NCI-H226 (cell line): ENCODE measurements at places on chromosomes 16 and 17.

DNA sequence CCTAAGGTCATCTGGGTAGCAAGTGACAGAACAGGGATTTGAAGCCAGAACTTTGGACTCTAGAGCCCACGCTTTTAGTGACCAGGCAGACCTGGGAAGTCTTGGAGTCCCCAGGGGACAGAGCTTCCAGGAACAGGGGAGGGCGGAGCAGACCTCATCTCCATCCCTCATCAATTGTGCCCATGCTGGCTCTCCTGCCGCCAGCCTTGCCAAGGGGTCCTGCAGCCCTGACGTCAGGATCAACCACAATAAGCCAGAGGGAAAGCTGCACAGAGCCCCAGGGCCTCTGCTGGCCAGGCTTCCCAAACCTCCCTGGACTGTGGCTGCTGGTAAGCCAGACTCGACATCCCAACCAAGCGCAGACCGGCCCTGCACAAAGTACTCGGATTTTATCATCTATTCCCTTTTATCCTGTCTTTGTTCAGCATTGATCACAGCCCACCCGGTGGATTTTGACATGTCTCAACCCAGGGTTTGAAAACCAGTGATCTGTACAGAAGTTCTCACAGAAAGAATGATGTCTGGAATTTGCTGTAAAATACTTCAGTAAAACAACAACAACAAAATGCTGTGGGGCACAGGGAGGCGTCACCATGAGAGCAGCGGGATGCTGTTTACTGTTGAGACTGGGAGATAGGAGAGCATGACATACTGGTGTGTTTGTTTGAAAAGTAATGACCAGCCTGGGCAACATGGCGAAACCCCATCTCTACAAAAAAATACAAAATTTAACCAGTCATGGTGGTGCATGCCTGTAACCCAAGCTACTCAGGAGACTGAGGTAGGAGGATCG lies 11.8 kb downstream of the C16orf74 start:
- DNase-seq: no peak

DNA sequence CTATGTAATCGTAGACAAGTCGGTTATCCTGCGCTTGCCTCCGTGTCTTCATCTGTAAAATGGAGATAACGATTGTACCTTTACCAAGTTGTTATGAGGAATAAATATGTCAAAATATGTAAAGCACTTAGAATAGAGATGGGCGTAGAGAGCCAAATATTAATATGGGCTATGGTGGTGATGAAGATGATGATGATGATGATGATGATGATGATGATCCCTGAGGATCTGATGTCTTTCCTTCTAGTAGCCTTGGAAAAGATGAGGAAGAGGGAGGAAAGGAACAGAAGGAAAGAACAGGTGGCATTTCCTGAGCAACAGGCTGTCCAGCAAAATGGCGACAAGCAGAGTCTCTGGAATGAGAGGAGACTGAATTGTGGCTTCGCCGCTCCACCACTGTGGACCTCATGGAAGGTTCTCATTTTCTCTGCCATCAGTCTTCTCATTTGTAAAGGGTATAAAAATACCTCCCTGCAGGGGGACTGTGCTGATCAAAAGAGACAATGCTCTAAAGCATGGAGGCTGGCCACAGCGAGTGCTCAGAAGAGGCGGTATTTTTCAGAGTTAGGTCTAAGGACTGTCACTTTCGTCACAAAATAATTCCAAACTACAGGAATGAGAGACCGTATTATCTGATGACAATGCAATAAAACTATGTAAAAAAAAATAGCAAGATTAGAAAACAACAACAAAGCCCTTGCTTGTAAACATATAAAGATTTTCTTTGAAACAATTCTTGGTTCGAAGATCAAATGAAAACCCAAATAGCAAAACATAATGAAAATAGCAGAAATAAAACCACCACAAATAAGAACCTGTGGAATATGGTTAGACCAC lies 17.2 kb upstream of the RCVRN start:
- DNase-seq: no peak

DNA sequence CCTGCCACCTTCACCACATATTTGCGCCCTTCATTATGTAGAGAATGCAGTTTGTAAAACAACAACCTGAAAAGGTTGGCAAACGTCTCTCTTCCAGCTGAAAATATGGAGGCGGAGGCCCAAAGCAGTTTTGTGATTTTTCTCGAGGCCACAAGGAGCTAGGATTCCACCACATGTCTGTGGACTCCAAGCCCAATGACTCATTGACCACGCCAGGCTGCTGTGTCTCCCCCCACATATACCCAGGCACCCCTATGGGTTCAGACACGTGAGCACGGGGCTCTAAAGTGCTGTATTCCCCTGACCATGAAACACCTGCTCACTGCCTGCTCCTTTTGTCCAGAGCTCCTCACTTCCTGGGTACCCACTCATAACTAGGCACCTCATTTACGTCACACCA lies 121.4 kb upstream of the CDH5 start:
- peak; percentile 23 for DNase-seq

GRCh38 chr17:2336852-2337543 lies at the start of gene SGSM2:
SGSM2 (plus strand) TSS chr17:2337501; CDS start chr17:2337689, 188 bp downstream.
- DNase-seq: peak; percentile 47

- no peak for DNase-seq
Measured at GRCh38 chr16:1466054-1466453, 8.8 kb downstream of the CLCN7 start.

GRCh38 chr16:57335366-57335765 lies 23.2 kb upstream of the CCL22 start:
- no peak for DNase-seq

DNA sequence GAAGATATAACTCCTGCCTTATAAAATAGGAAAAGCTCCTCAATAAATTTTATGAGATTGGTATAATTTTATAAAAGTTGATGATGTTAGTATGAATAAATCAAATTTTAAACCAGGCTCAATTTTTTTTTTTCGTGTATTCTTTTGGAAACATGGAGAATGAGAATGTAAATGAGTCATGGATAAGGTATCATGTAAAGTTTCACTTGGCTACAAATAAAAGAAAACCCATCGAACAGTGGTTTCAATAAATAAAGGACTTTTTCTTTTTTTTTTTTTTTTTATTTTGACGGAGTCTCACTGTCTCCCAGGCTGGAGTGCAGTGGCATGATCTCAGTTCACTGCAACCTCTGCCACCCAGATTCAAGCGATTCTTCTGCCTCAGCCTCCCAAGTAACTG lies 67.3 kb downstream of the PHKB start:
- no peak for DNase-seq

GRCh38 chr17:4788807-4789700 lies at the start of gene GLTPD2:
GLTPD2 (plus strand) TSS chr17:4788964; CDS start chr17:4789012, 48 bp downstream.
- no peak for DNase-seq

DNA sequence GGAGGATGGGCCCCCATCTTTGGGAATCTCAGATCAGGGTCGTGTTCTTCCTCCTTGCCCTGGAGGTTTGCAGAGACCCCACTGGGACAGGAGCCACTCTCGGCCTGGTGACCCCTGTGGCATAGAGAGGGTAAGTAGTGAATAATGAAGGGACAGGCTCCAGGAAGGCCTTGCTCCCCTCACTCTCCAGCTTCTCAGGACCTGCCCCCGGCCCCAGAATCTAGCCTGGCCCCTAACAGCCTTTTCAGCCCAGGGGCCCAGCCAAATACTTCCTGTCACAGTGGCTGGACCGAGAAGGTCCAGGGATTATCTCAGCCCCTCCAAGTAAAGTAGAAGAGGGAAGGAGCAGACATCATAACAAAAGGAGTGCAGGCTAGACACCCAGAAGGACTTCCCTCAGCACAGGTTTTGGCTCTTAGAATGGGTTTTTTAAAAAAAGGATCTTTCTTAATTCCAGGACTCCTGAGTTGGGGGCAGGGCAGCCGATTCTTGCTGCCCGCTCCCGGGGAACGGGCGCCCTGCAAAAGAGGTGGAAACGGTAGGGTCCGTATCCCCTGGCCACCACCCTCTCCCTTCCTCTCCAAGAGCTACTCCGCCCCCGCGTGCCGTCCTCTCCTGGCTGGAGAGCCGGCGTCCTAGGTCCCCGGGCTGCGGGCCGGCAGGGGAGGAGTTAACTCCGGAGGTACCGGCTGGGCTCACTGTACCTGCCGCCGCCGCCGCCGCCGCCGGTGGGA lies 559 bp upstream of the NXPH3 start:
- DNase-seq: no peak

DNA sequence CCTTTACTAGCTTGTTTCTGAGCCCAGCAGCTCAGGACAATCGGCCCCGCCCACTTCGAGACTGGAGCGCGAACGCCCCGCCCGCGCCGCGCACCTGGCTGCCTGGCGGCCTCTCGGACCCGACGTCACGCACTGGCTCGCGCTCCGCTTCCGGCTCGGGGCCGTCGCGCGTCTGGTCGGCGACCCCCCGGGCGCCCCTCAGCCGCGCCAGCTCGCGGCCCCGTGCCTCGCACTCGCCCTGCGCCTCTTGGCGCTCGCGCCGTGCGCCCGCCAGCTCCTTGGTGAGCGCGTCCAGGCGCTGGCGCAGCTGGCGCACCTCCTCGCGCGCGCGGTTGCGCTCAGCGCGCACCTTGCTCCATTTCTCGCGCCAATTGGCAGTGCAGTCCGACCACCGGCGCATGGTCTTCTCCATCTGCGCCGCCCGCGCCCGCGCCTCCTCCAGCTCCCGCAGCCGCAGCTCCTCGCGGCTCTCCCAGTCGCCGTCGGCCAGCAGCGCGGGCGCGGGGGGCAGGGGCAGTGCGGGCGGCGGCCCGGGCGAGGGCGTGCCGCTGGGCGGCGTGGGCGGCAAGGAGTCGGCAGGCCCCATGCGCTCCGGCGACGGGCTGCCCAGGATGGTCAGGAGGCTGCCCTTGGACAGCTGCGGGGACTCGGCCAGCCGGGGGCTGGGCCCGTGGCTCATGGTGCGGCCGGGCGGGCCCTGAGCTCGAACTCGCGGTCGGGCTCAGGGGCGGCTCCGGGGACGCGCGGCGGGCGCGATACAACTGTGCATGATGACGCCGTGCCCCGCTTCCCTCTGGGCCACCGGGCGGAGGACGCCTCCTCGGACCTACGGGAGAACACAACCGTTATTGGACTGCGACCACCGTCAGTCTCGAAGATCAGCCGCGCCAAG lies 7.6 kb downstream of the CCDC102A start:
- DNase-seq: no peak

GRCh38 chr17:82468692-82469091 lies 10.2 kb downstream of the NARF start:
- DNase-seq: no peak

DNA sequence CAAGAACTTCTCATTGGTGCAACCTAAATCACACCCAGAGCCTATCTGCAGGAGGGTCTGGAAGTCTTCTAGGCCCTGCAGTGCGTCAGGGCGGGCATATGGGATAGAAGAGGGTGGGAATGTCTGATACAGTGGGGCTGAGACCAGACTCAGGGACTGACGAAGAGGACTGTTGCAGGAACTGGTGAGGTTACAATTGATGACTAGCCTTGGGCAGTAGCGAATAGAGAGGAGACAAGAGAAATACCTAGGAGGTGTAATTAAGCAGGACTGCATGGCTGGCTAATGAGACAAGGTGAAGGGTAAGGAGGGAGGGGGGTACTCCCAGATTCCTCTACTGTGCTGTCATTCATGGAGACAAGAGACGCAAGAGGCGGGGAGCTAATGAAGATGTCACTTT lies 91.3 kb downstream of the WWP2 start:
- DNase-seq: no peak

DNA sequence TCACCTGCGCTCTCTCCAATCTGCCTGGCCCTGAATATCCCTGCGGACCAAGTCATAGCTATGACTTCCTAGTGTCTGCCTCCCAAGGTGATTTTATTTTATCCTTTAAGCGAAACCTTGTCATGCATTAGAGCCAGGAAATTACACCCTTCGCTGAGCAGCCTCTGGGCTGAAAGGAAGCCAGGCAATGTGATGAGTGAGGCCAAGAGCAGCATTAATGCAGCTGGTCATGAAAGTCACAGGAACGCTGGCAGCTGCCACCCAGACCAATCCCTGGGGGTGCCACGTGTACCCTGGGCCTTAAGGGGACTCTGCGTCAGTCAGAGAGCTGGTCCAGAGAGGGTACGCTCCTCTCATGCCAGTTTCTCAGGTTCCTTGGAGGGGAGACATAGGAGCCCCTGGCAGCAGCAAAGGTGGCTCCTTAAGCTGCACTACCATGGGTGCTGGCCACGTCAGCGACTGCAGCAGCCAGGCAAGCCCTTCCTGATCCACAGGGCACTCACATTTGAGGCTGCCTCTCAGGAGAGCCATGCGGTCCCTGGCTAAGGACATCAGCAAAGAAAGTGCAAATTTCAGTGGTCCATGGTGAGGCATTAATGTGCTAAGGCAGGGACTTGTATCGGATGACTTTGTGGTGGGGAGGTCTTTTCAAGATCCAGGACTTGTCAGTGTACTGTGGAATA lies 42.7 kb upstream of the WSCD1 start:
- no peak for DNase-seq

- DNase-seq: no peak
Measured at GRCh38 chr17:75487351-75488070, 27.8 kb downstream of the CASKIN2 start.

GRCh38 chr17:58702045-58702476 lies 9.7 kb downstream of the RAD51C start:
- DNase-seq: no peak

- DNase-seq: no peak
Measured at GRCh38 chr16:27425961-27426360, 24.0 kb downstream of the IL21R start.

GRCh38 chr17:31313982-31314781 lies at the start of gene EVI2B:
EVI2B (minus strand) TSS chr17:31314054; CDS start chr17:31305609, 8,445 bp downstream.
- peak; percentile 84 for DNase-seq

- DNase-seq: no peak
Measured at GRCh38 chr17:63588797-63589196, 11.9 kb upstream of the TACO1 start.

DNA sequence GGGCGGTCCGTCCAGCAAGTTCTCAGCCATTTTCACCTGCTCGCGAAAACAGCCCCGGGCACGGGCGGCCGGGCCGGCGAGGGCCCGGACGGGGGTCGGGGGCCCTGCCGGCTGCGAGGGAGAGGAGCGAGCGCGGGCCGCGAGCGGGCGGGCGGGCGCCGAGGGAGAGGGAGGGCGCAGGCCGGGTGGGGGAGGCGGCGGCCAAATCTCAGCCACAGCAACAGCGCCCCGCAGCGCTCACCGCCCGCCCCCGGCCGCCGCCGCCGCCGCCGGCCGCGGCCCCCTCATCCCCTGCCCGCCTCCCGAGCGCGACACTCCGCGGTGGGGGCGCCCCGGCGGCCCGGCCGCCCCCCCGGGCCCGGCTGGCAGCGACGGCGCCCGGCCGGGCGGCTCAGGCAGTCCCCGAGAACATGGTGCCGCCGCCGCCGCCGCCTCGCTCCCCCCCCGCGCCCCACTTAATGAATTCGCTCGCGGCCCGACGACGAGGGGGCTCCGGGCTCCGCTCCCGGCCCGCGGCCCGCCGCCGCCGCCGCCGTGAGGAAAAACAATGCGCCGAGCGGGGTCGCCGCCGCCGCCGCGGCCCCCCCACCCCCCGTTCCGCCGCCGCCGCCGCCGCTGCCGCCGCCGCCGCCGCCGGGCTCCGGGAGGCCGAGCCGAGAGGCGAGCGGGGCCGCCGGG lies 487 bp downstream of the CREBBP start:
- DNase-seq: peak; percentile 34
